ENCODE measurements at places on chromosomes 16 and 17.

DNA sequence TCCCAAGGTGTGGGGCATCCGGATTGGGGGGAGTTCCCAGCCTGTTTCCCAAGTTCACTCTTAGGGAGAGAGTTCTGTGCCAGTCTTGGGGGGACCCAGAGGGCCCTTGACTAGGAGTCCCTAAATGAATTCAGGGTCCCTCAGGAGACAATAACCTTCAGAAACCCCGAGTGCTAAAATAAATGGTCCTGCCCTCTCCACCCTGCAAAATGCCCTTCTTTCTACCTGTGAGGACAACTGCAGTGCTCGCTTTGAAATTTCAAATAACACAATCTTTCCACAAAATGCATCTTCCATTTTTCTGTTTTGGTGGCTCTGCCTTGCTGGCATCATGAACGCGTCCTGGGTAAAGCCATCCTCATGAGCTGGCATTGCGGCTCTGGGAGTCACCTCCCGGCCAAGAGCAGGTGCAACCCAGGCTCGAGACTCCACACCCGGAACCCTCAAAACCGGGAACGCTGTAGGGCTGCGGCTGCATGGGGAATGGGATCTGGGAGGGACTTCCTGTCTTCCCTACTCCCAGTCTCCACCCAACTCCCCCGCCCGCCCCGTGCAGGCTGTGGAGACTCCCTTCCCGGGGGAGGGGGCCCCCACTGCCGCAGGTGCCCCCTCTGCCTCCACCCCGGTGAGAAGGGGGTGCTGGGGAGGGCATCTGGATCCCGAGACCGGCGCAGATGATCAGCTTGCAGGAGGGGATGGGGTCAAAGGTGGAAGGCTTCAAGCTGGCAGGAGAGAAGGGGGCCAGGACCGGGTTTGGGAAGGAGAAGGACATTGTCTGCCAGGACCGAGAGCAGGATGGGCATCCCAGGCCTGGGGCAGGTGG is at the start of gene ZNF205:
Gene ZNF205, plus strand, starts transcription at position 529 of the 823 bp plus-strand sequence. CDS start 845 bp downstream, outside the sequence.
- DNase-seq, result no peak

GRCh38 chr16:20094157-20094556 is 20.5 kb upstream of the GPR139 start:
- DNase-seq, result no peak

GRCh38 chr17:6548578-6549330 is 7.6 kb downstream of the PITPNM3 start:
- DNase-seq, result no peak

- DNase-seq, result no peak
Observed at GRCh38 chr17:43356450-43356849, 42.3 kb upstream of the ARL4D start.

DNA sequence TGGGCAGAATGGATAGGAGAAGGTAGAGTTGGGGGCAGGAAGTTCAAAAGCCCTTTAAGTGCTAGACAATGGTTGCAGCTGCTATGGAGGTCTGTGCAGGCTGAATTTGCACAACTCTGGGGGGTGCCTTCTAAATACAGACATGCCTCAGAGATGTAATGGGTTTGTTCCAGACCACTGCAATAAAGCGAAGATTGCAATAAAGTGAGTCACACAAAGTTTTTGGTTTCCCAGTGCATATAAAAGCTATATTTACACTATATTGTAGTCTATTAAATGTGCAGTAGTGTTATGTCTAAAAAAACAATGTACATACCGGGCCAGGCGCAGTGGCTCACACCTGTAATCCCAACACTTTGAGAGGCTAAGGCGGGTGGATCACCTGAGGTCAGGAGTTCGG is 60.5 kb upstream of the MYOCD start:
- no peak for DNase-seq

DNA sequence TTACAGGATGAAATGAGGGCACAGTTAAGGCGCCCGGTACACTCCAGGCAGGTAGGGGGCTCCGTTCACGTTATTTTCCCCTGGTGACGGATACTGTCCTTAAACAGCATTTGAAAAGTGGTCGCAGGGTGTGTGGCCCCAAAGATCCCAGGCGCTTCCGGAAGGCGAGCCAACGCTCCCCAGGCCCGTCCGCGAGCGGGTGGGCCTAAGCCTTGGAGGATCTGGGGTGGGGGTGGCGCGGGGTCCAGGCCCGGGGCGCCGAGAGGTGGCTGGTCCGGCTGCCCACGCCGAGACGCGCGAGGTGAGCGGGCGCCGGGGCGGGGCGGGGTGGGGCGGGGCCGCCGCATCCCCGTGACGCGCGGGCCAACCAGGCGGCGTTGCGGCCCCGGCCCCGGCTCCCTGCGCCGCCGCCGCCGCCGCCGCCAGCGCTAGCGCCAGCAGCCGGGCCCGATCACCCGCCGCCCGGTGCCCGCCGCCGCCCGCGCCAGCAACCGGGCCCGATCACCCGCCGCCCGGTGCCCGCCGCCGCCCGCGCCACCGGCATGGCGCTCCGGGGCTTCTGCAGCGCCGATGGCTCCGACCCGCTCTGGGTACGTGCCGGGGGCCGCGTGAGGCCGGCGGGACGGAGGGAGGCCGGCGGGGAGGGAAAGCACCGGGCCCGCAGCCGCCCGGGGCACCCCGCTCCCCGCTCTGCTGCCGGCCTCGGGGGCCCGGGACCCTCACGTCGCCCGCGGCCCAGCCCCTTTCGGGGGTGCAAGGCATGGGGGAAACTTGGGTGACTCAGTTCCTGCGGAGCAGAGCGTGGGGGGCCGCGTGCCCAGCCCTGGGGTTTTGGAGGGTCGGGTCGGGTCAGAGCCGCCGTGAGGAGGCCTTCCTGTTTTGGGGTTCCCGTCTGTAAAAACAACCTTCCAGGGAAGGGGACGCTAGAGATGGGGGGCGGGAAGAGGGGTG is at the start of gene ABCC1:
Gene ABCC1, plus strand, starts transcription at position 407 of the 951 bp plus-strand sequence. Its CDS starts 136 bp downstream, at position 543.
- peak; percentile 49 for DNase-seq

DNA sequence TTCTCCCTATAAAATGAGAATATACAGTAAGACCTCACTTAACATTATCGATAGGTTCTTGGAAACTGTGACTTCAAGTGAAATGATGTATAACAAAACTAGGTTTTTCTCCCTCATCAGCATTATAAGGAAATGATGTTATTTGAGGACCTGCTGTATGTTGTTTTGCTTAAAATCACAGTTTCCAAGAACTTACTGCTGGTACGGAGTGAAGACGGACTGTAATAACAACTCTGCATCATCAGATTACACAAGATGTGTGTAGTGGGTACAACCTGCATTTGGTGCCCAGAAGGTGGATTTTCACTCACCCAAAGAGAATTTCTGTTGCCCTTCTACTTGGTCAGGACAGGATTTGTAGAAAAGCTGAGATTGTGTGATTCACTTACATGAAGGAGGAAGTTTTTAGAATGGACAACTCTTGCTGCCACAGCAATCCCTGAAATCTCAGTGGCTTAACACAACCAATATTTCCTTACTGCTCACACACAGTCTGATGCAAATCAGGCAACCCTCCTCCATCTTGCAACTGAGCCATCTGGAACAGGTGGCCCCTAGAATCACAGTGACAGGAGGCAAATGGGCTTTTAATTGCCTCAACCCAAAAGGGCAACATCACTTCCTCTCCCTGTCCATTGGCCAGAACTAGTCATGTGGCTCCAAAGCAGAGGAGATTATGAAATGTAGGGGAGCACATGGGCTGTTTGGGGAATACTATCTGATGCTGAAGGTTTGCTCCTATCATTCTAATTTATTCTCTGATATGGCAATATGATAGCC is 67.6 kb upstream of the CACNG5 start:
- no peak for DNase-seq
